M059J (cell line): ENCODE measurements at places on chromosomes 4 and X.

GRCh38 chrX:20514358-20514757, 247.6 kb upstream of the RPS6KA3 start:
- peak; percentile 96 for DNase-seq

DNA sequence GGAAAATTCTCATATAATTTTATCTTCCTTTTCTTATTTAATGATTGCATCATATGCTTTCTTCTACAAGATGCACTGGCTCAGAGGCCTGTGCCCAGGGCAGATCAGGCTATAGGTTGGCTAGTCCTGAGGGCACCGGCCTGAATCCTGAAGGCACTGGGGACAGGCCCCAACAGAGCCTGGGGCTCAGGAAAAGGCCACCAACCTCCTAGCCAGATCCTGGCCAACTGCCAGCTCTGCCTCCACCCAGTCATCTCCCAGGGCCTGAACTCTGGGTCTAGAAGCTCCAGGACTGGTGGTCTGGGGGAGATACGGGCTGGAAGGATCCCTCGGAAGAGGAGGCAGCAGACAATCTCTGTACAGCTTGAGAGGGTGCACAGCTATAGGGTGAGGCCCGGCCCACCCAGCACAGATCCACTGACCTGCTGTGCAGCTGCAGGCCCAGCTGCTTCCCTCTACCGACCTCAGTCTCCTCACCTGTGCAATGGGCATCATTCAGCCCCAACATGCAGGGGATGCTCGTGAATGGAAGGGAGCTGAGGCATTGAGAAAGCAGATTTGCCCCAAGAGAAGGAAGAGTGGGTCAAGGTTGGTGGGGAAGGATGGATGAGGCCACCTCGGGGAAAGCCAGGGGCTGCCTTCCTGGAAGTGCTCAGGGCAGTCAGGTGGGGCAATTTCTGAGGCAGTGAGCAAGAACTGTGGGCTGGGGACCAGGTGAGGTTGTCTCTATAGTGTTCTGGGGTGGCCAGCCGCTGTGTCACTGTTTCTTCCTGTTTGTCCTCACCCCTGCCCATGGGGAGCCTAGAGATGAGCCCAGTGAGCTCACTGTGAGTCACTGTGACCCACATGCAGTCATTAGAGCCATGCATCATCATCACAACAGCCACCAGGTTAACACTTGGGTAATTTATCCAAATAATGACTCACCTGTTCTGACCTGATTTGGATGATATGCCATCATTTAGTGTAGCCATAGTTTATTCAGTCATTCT, 22.4 kb upstream of the XAGE2 start:
- peak; percentile 83 for DNase-seq

GRCh38 chr4:139208404-139208945, 31.5 kb upstream of the ELF2 start:
- DNase-seq, result no peak

DNA sequence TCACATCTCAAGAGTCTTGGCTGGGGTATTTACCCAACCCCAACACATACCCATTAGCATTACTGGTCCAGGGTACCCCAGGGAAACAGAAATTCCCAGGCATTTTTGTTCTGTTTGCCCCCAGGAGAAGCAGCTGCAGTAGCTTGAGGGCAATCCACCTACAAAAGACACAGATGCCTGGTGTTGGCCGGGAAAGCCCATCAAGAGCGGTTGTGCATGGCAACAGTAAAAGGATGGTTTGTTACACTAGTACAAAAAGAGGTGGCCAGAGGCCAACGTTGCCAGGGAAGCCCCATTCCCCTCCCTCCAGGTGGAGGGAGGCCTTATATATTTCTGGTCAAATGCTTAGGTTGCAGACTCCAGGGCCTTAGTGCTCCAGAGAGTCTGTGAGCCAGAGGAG, 637.8 kb downstream of the BCOR start:
- DNase-seq, result no peak

GRCh38 chrX:123830309-123830708, 29.5 kb upstream of the XIAP start:
- DNase-seq, result peak; percentile 86

DNA sequence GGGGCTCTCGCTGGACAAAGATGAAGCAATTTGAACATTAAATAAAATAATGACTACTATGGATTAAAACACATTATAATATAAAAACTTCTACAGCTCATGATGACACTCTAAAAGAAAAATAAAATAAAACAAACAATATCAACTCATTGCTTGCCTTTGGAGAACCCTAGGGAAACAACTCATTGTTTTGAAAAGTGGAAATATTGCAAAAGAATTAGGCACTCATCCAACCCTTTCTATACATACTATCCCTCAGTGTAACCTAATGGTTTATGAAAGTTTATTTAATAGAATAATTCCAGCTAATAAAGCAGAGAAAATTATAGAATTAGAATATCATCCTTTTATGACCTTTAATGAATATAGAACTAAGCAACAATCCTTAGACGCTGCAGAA, 718 bp downstream of the RAB40A start:
- no peak for DNase-seq
